Occipital lobe (tissue), 3 donors: ENCODE measurements at places on chromosomes 7 and 10. TPM values are rescaled to one million over a fixed set of nuclear protein-coding genes. Genes with fewer than 3 reads are reported as not detected.

DNA sequence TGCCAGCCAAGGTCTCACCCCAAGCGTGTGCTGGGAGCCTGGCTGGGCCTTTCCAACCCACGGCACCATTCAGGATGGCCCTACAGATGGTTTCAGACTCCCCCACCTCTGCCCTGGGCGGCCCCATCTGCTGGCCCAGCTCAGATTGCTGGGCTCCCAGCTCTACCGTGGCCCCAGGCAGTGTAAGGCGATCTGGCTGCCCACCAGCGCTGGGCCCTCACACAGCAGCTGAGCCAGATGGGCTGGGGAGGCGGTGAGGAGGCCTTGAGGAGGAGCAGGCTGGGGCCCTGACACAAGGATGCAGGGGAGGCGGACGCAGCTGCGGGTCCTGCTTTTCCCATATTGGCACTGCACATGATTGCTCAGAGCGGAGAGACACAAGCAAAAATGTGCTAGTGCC lies 162.8 kb downstream of the NRF1 start:
- DNase-seq: no peak

DNA sequence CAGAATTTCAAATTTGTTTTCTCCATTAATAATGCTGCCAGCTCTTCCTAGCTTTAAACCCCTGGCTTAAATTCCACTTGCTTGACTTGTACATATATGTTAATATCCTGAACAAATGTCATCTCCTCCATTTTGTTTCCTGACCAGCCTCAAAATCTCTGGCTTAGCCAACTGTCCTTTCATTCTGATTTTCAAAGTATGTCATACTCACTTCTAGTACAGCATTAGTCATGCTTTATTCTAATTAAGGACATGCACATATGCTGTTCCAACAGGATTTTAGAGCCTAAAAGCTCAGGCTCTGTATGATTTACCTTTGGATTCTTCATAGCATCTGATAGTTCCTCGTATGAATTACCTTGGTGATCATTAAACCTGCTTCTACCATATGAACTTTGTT lies 158.3 kb downstream of the ZNF438 start:
- no peak for DNase-seq

DNA sequence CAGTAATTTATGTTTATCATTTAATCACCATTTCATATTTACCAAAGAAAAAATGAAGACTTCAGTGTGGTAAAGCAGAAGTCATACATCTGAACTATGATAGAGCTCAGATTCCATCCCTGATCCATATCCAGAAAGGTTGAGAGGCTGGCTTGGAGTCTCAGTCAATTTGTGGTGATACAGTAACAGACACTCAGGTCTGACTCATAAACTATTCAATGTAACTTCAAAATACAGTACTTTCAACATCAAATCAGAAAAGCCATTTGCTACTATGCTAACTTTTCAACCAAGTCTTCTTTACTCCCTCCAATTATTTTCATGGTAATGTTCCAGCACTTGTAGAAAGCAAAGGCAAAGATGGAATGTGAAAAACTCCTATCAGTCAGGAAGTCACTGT lies 190.4 kb downstream of the HDAC9 start:
- DNase-seq: no peak

- DNase-seq: no peak
These were observed 217.7 kb upstream of the ETV1 start for GRCh38 chr7:14207138-14207537.

DNA sequence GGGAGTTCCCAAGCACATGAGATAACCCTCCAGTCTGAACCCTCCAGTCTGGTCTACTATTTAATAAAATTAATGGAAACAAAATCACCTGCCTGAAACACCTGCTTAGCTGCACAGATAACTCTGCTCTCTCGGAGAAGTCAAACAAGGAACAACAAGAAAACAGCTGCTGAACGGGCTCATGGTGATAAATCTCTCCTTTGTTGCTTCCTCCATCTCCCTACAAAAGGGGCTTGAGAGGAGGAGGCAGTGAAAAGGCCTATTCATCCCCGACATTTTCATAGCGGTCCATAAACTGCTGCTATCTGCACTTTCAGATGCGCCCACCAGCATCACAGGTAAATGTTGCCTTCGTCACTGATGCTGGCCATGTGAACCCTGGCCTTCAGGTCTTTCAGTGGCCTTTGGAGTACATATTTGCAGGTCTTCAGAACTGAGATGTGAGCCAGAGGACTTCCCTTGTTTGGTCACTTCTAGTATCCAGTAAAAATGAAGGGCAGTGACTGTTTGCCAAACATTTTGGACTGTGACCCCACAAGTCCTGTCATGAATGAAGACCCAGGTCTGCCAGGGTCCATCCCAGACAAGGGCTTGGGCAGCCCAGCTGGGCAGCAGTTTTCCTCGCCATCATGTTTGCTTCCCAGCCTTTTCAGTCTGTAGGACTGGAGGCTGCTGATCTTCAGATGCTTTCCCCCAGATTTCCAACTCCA lies 15.9 kb downstream of the FKBP6 start:
- DNase-seq: no peak

GRCh38 chr10:87873656-87874055 lies 10.2 kb downstream of the PTEN start:
- DNase-seq: no peak

The ATOH7 gene
- 1.4 TPM for total RNA-seq

- DNase-seq: no peak
These were observed 17.6 kb downstream of the SLC29A3 start for GRCh38 chr10:71336632-71337031.

The HKDC1 gene
- 2.3 TPM for total RNA-seq

- no peak for DNase-seq
These were observed 98.9 kb downstream of the DYNC1I1 start for GRCh38 chr7:95871075-95871848.

- no peak for DNase-seq
These were observed 445.7 kb downstream of the ADRA2A start for GRCh38 chr10:111522551-111522950.

- no peak for DNase-seq
These were observed 37.8 kb downstream of the SGCE start for GRCh38 chr7:94618126-94618525.

The OR2A1 gene
- not detected for total RNA-seq

The SEMA3E gene
- 22.9 TPM for total RNA-seq

The ABCB4 gene
- total RNA-seq: 0.47 TPM

The UNCX gene
- total RNA-seq: not detected

DNA sequence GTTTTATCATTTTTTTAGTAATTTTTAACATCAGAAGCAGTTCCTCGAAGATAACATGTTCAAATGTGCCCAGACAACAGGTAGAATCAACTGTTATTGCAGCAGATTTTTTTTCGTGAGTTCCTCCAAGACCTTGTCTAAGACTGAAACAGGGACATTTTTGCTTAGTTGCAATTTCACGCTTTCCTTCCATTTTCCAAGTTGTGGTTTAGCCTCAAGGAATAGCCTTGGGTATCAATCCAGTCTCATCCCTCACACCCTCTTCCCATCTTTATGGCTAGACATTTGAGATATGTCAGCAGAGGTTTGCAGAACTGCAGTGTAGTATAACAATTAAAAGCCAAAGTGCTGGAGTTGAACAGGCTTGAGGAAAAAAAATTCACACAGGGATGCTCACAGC lies 152.5 kb downstream of the SORCS1 start:
- DNase-seq: no peak

GRCh38 chr7:128404886-128405470 lies 4.8 kb downstream of the IMPDH1 start:
- no peak for DNase-seq

DNA sequence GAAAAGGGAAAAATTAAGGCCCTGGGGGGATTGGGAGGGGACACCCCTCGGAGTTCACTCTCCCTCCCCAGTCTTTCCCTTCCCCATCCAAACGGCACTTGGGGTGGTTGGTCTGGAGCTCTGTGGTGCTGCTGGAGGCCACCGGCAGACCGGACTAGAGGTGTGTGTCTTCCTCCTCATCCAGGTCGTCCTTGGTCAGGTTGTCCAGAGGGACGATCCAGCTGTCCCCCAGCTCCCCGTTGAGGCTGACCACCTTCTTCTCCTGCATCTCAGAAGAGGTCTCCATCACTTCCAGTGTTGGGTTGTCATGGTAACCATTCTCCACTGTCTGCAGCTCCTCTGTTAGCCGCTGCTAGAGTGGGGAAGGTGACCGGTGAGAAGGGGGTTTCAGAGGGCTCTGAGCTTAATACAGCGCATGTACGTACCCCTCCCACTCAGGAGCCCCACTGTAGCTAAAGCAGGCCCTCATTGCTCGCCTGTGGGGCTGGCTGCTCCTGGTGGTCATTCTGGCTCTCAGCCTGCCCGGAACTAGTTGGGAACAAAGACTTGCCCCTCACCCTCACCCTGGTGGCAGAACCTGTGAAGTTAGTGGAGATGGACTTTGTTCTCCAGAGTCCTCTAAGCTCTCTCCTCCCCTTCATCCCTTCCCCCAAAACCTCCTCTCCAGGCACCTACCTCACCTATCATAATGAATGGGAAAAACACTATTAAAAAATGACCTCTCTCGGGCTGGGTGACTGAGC lies 52.1 kb downstream of the PODXL start:
- DNase-seq: no peak

DNA sequence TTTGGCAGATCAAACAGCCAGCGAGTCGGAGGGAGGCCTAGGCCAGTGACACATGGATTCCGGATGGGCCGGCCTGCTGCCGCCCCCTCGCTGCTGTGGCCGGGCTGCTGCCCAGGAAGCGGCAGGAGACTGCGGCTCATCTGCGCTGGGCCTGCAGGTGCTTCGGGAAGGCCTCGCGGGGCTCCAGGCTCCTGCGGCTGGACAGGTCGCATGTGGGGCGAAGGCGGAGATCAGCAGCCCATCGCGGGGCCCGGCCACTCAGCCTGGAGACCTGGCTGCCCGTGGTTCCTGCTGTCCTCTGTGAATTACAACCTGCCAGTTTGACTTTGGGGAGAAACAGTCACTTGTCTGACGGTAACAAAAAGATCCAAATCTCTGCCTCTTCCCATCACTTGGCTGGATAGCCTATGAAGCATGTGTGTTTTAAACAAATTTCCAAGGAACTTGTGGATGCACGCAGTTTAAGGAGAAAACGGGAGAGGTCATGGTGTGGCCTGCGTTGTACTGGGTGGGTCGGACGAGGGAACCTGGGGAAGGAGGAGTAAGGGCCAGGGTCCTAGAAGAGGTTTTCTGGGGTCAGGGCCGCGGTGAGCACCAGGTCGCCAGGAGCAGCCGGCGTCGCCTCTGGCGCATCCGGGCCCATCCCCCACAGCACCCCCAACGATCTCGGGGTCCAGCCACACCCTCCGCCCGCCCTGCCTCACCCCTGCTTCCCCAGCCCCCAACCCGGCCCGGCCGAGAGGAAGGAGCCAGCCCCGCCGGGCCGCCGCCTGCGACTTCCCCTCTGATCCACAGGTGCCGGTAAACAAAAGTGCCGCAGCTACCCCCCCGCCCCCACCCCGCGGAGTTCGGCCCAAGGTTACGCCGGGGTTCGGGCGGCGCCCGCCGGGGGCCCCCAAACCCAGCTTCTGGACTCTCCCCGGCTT lies 1.6 kb downstream of the SPOCK2 start:
- no peak for DNase-seq

- DNase-seq: no peak
These were observed 448.5 kb downstream of the XPNPEP1 start for GRCh38 chr10:109474812-109475211.

The RAMP3 gene
- total RNA-seq: 4.7 TPM

The GALNT17 gene
- 13.3 TPM for total RNA-seq

DNA sequence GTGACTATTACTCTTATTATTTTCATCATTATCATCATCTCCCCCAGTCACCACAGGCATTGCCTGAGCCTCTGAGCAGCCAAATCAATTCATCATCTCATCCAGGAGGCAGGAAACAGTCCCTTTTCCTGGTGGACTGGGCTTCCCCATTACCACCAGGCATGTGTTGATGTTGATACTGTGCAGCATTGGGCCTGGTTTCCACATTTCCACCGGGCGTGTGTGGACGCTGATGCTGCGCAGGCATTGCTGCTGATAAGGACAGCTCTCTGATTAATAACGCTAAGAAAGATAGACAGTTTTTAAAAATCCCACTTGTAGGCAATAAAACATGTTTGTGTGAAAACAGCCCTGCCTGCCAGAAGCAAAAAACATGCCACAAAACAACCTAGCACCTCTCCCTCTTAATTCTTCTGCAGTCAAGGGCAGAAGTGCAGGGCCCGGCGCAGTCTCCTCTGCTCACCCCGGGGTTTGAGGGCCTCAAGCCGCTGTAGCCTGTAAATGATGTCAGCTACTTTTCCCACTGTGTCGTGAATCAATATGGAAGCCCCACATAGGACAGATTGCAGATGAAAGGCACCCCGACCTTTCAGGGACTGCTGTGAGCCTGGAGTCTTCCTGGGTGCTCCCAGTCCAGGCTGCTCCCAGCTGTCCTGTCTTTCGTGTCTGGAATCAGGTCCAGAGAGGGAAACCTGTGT lies 216.0 kb downstream of the WDR37 start:
- DNase-seq: no peak

DNA sequence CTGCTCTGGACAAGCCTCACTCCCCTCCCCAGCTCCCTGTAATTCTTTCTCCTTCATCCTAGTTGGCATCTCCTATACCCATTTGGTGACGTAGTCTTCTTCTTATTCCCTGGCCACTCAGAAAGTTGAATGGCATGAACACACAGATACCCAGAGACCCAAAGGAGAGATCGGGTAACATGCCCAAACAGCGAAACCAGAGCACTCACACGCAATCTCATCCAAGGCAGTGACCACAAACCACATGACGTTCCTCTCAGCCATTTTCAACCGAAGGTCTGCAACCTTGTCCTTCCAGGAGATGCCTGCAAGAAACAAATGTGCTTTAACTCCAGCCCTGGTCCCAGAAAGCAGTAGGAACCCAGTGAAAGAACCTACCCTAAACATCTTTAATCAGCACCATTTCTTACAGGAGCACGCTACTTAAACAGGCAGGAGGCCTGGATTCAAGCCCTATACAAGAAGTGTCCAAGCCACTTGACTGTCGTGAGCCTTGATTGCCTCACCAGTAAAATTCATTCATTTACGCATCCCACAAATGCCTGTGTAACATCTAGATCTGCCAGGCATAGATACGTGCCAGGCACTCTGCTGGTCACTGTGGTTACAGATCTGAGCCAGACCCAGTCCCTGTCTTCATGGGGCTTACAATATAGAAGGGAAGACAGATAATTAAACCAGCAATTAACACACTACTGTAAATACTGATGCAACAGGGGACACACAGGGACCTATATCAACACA lies 37.1 kb downstream of the XPNPEP1 start:
- DNase-seq: no peak

The GTF2IRD1 gene
- 16.1 TPM for total RNA-seq

- DNase-seq: no peak
These were observed 63.3 kb downstream of the ZNF783 start for GRCh38 chr7:149325248-149325647.

GRCh38 chr10:3512263-3512662 lies 272.7 kb downstream of the KLF6 start:
- DNase-seq: no peak

GRCh38 chr7:127598318-127598717 lies 4.8 kb downstream of the FSCN3 start:
- DNase-seq: no peak
